Suppressor macrophage (primary cell): ENCODE measurements at places on chromosomes 3 and 15.

DNA sequence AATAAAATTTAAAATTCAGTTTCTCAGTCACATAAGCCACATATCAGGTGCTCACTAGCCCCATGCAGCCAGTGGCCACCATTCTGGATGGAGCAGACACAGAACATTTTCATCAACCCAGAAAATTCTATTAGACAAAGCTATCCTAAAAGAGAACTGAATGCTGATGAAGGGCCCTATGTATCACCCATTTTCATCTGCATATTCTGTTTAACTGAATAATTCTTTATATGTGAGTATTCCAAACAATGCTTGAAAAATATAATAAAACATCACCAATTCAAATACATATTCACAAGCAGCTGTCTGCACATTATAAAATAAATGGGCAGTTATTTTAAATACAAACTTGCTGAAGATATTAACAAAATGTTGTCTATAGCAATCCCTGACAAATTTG, 14.2 kb upstream of the CFAP44 start:
- DNase-seq: no peak

DNA sequence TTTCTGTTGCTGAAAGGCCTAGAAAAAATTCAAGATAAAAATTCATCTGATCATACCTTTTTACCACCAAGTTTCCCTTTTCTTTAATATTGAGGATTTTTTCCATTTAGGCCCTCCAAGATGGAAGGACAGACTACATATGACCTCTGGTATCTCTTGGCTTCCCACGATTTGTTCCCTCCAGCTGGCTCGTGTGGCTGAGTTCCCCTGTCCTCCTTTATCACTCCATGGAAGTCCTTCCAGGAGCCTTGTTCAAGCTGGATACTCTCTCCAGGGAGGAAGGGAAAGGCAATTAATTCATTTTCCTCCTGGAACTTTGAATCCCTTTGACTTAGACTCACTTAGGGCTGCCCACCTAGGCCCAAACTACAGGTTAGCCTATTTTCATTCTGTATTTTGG, 110.6 kb downstream of the CFAP44 start:
- DNase-seq: no peak

DNA sequence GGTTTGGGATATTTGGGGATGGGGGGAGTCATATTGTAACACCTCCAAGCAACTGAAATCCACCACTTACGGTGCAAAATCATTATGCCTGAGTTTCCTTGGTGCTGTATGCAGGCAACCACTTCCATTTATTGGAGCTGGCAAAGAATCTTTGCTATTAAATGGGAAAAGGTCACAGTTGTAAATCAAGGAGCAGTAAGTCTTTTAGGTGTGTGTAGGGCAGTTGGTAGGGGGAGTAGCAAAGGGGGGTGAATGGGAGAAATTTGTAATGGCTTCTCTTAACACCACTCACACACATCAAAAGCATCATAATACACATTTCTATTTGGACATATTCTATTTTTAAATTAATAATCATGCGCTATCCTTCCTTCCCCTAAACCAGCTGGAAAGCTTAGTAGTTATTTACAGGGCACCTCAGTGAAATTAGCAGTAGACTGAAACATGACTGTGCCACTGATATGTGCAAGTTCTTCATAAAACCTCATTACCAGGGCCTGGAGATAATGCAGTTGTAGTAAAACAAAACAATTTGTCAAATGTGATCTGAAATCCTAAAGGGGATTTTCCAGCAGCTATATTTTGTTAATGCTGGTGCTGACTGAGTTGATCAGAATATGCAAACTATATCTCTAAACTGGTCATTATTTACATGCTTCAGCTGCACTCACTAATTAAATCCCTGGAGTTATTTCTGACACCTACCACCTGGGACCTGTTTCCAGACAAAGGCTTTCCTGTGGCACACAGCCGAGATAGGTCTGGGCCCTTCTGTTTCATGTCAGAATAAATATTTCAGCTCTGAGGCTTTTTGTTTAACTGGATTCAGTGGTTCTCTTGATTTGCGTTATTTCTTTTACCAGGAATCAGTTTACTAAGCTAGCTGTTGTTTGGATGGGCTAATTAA, 90.1 kb downstream of the B3GALNT1 start:
- DNase-seq: no peak

DNA sequence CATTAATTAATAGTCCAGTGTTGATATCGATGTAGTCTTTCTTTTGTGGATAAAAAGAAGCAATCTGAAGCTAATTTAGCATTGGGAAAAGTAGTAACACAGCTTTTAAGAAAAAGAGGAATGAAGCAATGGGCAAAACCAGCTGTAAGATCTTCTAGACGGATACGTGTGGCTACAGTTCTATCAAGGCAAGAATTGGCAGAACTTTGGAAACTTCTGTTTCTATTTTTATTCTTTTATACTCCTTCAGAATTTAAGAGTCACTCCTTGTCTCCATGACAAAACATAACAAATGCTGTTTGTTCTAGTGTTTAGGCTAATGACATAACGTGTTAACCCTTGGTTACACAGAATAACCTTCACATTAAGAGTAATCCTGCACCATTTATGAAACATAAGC, 289.2 kb downstream of the ROBO2 start:
- no peak for DNase-seq

GRCh38 chr3:178259703-178260102, 276.5 kb upstream of the KCNMB2 start:
- no peak for DNase-seq
